Inflammatory macrophage treated with lipopolysaccharide for 1 hour (primary cell): ENCODE measurements at places on chromosomes 6 and 20.

DNA sequence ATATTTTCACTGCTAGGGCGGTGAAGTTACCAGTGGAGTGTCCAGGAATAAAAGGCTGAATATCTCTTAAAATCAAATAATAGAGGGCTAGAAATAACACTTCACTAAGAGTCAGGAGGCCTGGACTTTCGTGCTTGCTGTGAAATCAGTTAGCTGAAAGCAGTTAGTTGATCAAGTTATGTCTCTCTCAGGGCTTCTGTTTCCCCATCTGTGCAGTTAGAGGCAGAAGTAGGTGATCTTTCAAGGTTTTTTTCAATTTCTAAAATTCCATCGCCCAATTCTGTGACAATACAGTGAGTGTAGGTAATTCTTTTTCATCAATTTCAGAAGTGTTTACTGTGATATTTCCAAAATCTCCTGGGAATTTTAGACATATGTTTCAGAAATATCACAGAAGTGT, 72.5 kb upstream of the GLP1R start:
- DNase-seq = no peak

DNA sequence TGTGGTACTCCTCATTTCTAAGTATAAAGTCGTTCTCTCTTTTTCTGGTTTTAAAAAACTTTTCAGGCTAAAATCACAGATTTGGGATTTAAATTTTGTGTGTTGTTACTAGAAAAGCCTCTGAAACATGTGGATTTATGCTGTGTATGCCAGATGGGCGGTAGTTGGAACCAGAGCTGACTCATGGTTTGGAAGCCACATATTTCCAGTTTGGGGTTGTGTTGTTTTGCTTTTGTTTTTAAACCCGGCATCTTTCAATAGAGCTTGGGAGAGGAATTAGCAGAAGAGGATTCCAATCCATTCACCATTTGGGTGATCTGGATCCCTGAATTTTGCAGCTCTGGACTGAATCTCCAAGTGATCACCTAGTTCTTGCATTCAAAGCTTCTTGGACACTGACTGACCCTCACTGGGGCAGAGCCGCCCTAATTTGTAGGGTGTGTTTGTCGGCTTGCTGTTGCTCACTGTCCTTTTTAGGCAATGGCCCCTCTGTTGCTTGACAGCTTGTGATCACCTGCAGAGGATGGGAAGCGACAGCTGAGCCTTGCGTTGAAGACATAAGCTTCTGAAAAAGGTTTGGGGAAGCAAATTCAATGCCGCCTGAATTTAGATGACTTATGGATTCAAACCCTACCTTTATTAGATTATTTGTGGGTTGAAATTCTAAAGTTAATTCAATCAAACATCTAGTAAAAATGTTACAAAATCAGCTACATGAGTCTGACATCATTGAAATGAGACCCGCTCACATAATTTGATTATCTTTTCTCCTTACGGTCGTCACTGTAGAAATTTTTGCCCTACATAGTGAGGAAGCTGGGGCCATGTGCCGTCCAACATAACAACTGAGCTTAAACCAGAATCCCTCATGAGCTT, 79.9 kb upstream of the CD83 start:
- DNase-seq = peak; percentile 13

- no peak for DNase-seq
Measured at GRCh38 chr6:94736236-94736635, 841.1 kb upstream of the MANEA start.

DNA sequence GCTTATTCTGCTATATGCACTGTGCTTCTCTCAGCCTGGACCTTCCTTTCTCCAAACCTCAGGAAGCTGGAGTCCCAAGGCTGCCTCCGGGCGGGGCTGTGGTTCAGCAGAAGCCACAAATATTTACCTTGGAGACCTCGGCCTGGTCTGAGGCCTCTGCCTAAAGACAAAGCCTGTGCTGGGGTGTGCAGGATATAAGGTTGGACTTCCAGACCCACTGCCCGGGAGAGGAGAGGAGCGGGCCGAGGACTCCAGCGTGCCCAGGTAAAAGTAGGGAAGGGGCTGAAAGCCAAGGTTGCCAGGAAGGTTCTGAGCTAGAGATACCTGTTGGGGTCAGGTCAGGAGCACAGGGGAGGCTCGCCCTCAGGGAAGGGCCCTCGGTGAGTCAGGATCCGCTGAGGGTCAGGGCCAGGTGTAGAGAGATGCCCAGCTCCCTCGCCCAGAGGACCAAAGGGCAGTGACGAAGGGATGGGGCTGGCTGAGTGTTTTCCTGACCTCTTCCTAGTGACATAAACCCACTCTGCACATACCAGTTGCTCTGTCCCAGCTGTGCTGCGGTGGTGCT, at the start of gene BPIFB1:
Gene BPIFB1 (plus strand): TSS at position 224 of the 565 bp plus-strand sequence. CDS start 2,860 bp downstream, outside the sequence.
- no peak for DNase-seq

DNA sequence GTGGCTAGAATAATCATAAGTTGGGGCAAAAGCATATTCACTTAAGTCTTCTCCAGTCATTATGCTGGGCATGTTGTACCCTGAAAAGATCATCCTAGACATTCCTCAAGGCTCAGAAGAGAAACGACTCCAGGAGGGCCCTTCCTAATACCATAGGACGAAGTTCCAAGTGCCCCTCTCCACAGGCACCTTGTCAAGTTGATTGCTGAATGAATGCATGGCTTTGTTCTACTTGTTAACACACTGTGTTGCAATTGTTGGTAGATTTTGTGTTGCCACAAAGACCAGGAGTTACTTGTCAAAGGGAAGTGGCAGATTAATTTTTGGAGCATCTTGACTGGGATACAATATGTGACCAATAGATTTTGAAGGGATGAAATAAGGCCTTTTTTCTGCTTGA, 194.3 kb upstream of the SMLR1 start:
- no peak for DNase-seq

DNA sequence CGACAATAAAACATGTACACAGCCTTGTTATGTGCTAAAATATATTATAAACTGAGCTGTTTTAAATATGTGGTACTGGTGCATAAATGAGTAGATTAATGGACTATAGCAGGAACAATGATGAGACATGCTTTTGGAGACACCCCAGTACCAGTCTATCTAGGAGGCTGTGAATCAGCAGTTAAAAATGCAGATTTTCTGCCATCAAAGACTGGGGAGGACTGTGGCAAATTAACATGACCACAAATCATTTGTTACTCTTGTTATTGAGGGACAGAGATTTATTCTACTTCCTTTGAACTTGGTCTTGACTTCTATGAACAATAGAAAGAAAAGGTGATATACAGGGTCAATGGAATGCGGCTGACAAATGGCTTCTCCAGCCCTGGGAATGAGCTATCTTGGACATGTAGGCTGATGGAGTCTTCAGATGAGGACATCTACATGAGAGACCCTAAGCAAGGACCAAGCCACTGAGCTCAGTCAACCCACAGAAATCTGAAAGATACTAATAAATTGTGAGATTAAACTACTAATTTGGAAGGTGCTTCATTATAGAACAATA, 551.7 kb upstream of the GJE1 start:
- DNase-seq = no peak

GRCh38 chr20:59526242-59527225, 77.8 kb upstream of the PHACTR3 start:
- DNase-seq = no peak

GRCh38 chr6:133681891-133682290, 207.0 kb upstream of the TCF21 start:
- no peak for DNase-seq

DNA sequence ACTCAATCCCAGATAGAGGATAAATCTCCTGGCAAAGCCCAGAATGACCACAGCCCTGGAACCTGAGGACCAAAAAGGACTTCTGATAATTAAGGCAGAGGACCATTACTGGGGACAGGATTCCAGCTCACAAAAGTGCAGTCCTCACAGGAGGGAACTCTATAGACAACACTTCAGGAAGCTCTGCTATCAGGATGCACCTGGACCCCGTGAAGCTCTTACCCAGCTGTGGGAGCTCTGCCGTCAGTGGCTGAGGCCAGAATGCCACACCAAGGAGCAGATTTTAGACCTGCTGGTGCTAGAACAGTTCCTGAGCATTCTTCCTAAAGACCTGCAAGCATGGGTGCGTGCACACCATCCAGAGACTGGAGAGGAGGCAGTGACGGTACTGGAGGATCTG, 992 bp downstream of the ZSCAN16 start:
- DNase-seq = no peak
